Colonic mucosa (tissue), 4 donors: ENCODE measurements at places on chromosomes 7 and 10. TPM values are rescaled to one million over a fixed set of nuclear protein-coding genes. Genes with fewer than 3 reads are reported as not detected.

- no peak for DNase-seq
Measured at GRCh38 chr7:54856856-54857255, 97.8 kb upstream of the SEC61G start.

DNA sequence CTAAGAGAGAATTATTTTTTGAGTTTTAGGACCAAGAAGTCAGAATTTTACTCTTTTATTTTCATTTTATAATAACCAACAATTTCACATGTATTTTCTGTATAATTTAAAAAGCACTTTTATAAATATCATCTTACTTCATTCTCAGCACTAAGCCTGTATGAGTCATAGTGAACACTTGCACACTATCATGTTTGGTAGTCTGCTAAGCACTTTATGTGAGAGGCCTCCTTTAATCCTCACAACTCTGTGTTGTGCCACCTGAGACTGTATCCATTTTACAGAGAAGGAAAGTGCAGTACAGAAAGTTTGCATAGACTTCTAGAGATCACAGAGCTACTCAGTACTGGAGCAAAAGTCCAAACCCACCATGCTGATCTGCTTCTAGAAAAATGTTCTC is 939.6 kb downstream of the NRG3 start:
- DNase-seq: no peak

- no peak for DNase-seq
Measured at GRCh38 chr10:47060356-47060755, 149.1 kb downstream of the PTPN20 start.

GRCh38 chr10:56142092-56142728 is 218.8 kb downstream of the ZWINT start:
- DNase-seq: no peak

- DNase-seq: peak; percentile 34
Measured at GRCh38 chr7:134669845-134670373, 23.3 kb downstream of the BPGM start.

Gene CPA4
- not detected for total RNA-seq

Gene RARRES2
- 86.7 TPM for total RNA-seq

Gene LGI1
- 0.98 TPM for total RNA-seq

Gene PDK4
- 27.6 TPM for total RNA-seq
